ENCODE measurements at places on chromosomes 16 and 17. TPM values are rescaled to one million over a fixed set of nuclear protein-coding genes. Genes with fewer than 3 reads are reported as not detected.

FOXN1 gene
- total RNA-seq: 28.9 TPM

HOXB2 gene
- total RNA-seq: 5.8 TPM

INCA1 gene
- 2.6 TPM for total RNA-seq

MYCBPAP gene
- 0.47 TPM for total RNA-seq

GNG13 gene
- total RNA-seq: not detected

MMP15 gene
- total RNA-seq: 7.5 TPM

GRCh38 chr16:3553138-3553923 is 23.9 kb downstream of the NLRC3 start:
- no peak for DNase-seq

DNA sequence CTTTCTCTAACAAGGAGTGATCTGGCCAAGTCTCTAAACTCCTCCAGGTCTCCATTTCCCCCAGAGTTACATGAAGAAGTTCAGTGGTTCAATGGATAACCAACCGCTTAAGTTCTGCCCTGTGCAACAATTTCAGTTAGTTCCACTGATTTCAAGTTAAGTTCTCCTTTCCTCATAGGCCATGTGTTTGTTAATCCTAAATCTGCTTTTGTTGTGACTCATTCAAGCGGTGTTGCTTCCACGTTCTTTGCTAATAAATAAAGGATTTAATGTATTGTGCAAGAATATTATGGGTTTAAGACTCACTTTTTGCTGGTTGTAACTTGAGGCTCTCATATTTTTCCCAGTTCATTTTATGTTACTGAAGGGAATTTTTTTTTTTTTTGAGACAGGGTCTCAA is 36.3 kb downstream of the GNA13 start:
- no peak for DNase-seq

- DNase-seq: no peak
These were observed 381 bp downstream of the CTNS start for GRCh38 chr17:3636908-3637373.

DNA sequence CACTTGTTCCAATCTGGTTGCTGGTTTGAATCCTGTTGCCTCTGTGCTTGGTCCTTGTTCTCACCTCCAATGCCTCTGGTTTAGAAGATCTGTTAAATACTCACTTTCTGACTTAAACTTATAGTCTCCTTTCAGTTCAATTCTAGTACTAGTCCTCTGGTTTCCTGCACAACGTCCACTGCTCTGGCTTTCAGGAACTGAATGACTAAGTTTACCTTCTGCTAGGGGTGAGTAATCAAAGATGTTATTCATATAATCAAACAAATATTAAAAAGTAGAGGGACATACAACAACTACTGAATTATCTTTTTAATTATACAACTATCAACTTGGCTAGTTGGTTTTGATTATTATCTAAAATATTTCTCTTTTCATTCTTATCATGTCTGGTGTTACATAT is 496.4 kb upstream of the TOM1L1 start:
- DNase-seq: no peak

DNA sequence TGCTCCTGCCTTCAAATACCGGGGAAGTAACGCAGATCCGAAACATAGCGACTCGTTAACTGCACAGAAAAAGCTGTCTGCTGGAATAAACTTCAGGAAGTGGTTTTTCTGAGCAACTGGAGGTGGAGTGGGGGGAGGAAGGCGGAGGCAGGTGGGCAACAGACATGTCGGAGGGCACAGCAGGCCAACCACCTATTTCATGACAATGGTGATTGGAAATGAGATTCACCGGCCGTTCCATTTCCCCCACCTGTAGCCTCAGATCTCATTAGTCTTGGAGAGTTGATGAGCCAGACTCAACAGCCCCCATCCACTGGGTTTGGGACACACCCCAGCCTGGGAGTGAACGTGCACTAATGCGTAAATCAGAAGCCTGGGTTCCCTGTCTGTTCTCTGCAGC is 7.7 kb upstream of the PECAM1 start:
- no peak for DNase-seq

- no peak for DNase-seq
These were observed 16.0 kb downstream of the MMD start for GRCh38 chr17:55405600-55405999.

DNA sequence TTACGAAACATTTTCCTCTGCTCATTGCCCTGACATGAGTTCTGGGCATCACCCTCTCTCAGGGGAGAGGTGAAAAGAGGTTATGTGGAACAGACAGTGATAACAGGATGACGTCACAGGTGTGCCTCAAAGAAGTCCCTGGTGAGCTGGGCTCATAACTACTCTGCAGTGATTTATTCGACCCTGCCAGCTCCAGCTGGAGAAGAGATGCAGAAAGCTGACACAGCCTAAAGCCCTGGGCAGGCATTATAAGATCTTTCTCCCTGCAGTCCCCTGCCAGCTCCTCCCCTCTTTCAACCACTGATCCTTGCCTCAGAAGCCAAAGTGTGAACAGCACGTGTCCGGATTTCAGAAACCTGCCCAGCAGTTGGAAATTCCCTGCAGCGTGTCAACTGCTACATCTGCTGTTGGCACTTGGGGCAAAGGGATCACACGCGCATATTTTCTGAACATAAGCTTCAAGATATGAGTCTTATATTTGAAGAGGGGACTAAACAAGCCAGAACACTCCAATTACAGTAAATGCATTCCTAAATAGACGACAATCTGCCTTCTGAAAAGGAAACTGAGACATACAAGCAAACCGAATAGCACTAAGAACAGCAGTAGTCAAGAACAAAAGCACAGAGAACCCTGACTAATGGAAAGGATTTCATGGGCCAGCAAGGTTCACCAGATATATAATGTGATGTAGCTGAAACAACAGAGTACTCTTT is 80.5 kb downstream of the SMG6 start:
- DNase-seq: peak; percentile 57

GRCh38 chr16:65309354-65309753 is 187.5 kb upstream of the CDH11 start:
- DNase-seq: no peak

DNA sequence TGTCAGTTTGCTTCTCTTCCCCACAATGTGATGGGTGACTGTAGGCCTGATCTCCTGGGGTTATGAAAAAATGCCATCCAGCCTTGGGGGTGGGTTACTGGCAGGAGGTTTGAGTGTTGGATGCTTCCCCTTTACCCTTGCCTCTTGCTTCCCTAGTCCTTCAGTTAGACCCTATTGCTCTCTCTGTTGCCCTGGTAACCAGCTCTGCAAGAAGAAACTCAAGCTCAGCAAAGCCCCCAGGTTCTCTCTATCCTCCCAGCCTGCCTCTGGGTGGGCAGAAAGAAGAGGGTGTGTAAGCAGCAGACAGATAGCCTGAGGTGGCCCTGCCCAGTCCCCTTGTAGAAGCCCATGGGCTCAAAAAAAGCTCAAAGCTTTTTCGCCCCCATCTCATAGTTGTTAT is 2.8 kb upstream of the RAPGEFL1 start:
- DNase-seq: no peak

DNA sequence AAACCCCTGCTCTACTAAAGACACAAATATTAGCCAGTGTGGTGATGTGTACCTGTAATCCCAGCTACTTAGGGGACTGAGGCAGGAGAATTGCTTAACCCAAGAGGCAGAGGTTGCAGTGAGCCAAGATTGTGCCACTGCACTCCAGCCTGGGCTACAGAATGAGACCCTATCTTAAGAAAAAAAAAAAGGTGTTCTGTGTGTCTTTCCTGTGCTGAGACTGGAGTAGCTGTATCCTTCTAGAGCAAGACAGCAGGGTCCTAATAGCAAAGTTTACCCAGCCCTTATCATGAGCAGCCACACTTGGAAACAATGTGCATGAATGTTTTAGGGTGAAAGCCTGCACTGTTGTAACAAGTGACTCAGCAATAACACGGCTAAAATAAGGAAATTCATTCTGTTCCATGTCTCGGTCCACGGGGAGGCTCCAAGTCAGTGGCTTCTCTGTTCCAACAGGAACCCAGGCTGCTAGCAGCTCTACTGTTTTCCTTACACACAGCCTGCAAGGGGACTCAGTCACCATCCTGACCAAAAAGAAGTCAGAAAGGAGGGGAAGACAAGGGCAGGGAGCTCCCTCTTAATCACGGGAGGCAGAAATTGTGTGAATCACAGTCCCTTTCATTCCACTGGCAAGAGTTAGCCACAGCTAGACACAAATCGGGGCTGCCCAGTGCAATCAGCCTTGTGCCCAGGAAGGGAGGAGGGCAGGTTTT is 7.1 kb upstream of the SLC5A11 start:
- DNase-seq: no peak

GRCh38 chr17:74332017-74332650 is 6.1 kb downstream of the KIF19 start:
- no peak for DNase-seq

GRCh38 chr16:50868577-50868976 is 126.7 kb downstream of the CYLD start:
- peak; percentile 31 for DNase-seq
